ENCODE measurements at places on chromosomes 7 and 10.

- DNase-seq: no peak
These were observed 466 bp upstream of the DNAJB12 start for GRCh38 chr10:72355214-72355555.

GRCh38 chr10:70779511-70780369, 5.4 kb downstream of the TBATA start:
- DNase-seq: no peak

- DNase-seq: no peak
These were observed 19.5 kb upstream of the RHEB start for GRCh38 chr7:151539088-151539671.

GRCh38 chr7:94972296-94972695, 64.9 kb downstream of the PPP1R9A start:
- peak; percentile 79 for DNase-seq

- peak; percentile 91 for DNase-seq
These were observed 64.5 kb downstream of the MCMBP start for GRCh38 chr10:119807960-119808697.

DNA sequence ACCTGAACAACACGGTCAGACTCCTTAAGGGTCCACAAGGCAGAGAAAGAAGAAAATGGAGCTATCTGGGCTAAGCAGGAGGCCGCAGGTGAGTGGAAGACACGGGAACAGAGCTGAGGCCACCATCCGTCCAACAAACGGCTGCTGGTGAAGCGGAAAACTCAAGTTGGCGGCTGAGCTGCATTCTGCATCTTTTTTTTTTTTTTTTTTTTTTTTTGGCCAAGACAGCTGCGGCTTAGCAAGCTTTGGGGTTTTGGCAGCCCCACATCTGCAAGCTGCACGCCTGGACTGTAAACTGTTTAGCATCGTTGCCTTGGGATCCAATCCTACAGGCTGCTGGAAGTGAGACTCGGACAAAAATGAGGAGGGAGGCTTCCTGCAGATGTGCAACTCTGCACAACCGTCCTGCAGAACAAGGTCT, 37.4 kb downstream of the RGS10 start:
- DNase-seq: no peak

GRCh38 chr7:157514306-157514705, 177.5 kb downstream of the DNAJB6 start:
- no peak for DNase-seq

DNA sequence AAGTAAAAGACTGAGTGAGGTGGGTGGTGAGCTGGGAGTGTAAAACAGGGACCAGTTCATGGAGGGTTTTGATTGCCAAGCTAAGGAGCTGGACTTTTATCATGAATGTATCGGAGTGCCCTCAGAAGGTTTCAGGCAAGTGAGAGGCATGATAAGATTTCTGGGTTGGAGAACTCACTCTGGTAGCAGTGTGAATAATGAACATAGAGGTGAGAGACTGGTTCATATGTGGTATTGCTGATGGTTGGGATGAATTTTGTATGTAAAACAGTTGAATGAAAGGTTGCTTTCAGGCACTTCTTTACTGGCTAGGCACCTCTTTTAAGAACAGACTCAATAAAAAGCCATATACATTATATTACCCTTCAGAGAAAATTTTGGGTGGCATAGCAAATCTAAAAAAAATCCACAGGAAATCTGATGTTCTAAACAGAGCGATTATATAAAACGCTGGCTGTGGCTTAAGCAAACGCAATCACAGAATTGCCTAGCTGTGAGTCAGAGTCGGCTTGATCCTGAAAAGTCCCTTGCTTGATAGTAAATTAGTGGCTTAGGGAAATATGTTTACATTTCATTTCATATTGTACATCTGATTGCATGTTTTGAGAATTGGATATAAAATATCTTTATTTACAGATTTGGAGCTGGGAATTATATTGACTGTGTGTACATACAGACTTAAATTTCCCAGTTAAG, 92.9 kb upstream of the HDAC9 start:
- DNase-seq: peak; percentile 76

DNA sequence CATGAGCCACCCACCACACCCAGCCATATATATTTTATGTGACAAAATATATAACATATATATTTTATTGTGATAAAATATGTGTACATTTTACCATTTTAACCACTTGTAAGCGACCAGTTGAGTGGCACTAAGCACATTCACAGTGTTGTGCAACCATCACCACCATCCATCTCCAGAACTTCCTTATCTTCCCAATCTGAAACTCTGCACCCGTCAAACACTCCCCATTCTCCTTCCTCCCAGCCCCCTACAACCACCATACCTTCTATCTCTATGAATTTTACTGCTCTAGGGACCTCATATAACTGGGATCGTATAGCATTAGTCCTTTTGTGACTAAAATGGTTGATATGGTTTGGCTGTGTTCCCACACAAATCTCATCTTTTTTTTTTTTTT, 20.8 kb upstream of the CYTH3 start:
- DNase-seq: no peak

DNA sequence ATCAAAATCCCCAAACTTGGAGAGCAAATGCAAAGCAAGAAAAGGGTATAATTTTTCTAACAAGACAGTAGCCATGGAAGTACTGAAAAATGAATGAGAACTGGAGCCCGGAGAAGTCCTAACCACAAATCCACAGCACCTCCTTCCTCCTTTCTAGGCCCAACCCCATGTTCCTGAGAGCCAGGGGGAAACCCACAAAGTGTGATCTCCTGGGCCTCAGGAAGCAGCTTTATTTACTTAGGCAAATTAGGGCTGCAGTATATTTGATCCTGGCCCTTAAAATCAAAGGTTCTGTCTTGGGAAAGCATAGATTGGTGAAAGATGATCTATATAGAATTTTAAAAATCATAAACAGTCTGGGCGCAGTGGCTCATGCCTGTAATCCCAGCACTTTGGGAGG, 103.0 kb downstream of the DOCK4 start:
- peak; percentile 7 for DNase-seq

DNA sequence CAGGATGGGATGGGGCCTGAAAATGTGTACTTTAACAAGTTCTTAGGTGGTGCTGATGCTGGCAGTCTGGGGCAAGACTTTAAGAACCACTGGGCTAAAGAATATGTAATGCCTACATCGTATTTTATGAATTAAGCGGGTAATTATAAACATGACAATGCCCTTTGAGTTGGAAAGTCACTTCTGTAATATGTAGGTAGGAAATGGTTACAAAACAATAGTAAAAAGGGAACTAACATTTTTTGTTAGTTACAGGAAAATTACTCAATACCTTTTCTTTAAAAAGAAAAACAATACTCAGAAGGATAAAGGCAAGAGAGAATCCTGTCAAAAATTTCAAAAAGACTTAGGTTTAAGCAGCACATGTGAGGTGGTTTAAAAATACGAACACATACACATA, 48.3 kb upstream of the STEAP4 start:
- DNase-seq: no peak

GRCh38 chr10:132175408-132175807, 11.3 kb upstream of the DPYSL4 start:
- no peak for DNase-seq

DNA sequence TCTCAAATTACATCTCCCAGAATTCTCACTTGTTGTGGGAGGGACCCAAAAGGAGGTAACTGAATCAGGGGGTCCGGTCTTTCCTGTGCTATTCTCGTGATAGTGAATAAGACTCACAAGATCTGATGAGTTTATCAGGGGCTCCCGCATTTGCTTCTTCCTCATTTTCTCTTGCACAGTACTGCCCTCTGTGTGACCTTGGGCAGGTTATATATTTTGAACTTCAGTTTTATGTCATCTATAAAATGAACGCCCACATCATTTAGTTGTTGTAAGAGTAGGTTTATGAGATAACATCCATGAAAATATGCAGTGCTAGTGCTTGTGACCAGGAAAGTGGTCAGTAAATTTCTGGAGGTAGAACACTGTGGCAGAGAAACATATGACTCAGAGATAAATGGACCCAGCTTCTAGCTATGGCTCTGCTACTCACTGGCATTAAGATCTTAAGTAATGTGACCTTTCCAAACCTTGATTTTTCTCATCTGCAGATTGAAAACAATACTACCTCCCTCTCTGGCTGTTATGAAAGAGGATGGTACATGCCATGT, 44.3 kb downstream of the SCRN1 start:
- no peak for DNase-seq

GRCh38 chr7:54245020-54245419, 297.2 kb upstream of the VSTM2A start:
- no peak for DNase-seq

DNA sequence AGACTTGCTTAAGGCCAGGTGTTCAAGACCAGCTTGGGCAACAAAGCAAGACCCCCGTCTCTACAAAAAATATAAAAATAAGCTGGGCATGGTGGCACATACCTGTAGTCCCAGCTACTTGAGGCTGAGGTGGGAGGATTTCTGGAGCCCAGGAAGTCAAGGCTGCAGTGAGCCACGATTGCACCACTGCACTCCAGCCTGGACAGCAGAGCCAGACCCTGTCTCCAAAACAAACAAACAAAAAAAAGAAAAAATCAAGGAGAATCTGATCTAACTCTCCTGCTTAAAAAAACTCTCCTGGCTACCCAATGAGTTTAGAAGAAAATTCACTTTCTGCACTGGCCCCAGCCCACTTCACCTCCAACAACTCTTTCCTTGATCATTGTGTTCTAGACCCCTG, 1.9 kb upstream of the KPNA7 start:
- DNase-seq: no peak

- peak; percentile 22 for DNase-seq
These were observed 127.4 kb downstream of the TACC2 start for GRCh38 chr10:122116331-122116730.

DNA sequence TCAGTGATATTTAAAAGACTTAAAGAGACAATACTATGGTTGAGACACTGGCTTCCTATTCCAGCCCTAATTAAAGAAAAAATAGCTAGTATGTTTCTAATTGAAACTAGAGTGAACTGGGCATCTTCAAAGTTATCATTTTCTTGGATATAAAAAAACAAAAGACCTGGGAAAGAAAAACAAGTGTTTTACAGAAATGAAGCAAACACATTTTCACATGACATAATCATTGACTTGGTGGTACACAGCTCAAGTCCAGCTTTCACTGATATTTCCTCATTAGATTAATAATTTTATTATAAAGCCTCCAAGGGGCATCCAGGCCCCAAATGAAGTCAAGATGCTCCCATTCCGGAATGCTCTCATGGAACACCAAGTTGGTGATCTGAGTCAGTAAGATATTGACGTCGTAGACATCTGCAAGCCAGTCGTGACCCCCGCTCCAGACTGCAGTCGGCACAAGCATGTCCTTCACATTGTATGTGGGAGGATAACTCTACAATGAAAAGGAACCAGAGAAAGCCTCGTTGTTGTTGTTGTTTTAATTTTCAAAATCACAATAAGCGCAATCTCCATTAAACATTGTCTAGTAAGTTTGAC, 7.5 kb upstream of the CH25H start:
- no peak for DNase-seq
